ENCODE measurements at places on chromosomes 4 and X.

DNA sequence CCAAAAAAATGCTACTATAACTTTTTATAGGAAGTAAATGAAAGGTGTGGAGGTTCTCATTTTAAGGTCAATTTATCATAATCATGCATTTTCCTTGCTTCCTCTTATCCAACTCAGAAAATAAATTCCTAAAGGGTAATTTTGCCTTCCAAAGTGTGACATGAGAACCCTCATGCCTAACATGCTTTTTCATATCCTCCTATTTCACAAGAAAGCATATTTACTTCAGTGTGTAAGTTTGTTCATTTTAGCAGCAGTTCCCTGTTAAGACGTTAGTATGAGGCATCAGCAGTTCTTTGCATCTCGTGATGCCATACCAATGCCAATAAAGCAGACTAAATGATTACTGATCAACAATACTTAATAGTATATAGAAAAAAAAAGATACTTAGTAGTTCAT is 18.4 kb downstream of the WDFY3 start:
- no peak for DNase-seq

GRCh38 chr4:65249111-65249510 is 421.2 kb downstream of the EPHA5 start:
- no peak for DNase-seq

- DNase-seq = no peak
Measured at GRCh38 chrX:74246524-74246923, 57.5 kb upstream of the ZCCHC13 start.

GRCh38 chr4:40681600-40681999 is 51.9 kb upstream of the RBM47 start:
- DNase-seq = no peak

DNA sequence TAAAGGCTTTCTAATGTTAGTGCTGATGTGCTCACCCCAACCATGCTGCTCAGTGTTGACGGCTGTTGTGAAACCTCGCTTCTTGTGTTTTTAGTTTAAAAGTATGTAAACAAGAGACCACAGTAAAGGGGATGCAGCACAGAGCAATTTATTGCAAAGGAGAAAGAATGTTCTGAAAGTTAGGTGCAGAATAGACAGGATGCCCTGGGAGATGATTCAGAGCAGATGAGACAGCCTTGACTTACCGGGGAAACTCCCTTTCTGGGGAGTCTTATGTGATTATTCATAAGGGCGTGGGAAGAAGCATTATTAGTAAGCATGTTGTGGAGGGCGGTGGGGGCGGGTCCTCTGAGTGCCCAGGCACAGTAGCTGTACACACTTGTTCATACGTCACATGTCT is 47.7 kb downstream of the EVC start:
- DNase-seq = peak; percentile 41

Data from stimulated activated CD4-positive, alpha-beta T cell treated with anti-CD3 and anti-CD28 coated beads, Interleukin-1b, Interleukin-23, amount 100 ng/mL, for 4 hours (primary cell).